ENCODE measurements at places on chromosomes 3 and 15.

DNA sequence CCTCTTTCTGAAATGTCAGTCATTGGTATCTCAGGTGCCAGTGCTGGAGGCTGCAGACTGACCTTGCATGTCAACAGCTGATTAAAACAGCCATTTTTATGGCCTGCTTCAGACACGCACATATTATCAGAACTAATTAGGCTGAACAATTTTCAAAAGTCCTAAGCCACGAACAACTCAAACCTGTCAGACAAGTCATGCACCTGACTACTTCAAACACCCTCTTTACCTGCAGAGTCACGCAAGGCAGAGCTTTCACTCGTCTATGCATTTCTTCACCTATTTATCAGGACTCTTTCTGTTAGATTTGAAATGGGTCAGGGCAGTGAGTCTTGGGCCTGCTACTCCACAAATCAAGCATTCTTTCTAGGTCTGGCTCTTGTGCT lies 26.7 kb downstream of the CLK3 start:
- DNase-seq = no peak

DNA sequence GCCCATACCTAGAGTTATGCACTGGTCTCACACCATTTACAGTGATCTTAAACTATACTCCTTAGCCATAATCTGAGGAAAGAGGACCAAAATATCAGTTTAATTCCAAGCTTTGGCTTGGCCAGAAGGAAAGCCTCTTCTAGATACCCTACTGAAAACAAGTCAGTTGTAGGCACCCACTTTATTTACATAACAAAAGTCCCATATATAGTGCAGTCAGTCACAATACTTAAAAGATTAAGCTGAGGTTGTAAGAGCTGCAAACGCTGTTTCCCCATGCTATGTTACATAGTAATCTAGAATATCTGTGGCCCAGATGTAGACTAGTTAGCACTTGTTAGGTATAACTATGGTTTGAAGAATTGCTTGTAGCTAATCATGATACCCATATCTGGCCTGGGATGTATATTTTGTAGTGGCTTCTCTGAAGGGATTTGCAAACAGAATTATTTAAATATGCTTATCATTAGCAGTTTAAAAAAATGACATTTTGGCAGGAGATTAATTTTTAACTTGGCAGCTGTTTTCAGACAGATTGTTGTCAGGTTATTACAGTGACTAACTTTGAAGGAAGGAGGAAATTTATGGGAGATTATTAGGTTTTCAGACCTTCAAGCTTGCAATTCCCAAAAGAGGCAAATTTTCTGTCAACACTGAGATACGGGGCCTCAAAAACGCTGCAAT lies 160.4 kb upstream of the SLC2A2 start:
- DNase-seq = no peak

DNA sequence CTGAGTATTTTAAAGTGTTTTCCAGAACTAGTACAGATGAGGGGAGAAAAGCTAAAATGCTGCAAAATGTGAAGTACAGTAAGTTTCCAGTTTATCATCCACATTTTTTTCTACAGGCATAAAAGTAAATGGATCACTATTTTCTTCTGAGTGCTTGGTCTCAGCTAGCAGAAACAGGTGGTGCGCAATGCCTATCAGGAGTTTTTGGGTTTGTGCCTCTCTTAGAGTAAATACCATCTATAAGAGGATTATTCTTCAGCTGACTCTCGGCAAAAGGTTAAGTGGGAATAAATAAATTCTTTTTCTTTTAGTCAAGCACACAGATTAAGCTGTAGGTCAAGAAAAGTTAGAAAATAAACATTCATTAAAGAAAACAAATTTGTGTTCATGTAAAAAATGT lies 1027.7 kb downstream of the PLOD2 start:
- no peak for DNase-seq

- no peak for DNase-seq
Observed at GRCh38 chr3:136146981-136147729, 49.0 kb downstream of the MSL2 start.

DNA sequence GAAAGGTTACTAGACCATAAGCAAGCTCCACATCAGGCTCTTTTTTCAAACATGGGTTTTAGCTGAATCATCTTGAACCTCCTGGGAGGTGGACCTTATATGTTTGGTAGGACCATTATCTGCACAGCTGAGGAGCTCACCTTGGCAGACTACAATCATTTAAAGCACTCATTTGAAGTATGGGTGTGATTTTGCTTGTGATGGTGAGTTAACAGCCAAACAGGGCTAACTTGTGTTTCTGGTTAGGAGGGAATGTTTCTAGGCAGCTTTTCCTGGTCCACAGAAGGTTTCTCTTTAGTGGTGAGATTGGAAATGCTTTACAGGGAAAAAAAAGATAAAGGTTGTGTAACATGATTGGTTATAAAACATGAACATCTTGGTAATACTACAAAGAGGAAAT lies 61.8 kb downstream of the ARHGEF26 start:
- no peak for DNase-seq

DNA sequence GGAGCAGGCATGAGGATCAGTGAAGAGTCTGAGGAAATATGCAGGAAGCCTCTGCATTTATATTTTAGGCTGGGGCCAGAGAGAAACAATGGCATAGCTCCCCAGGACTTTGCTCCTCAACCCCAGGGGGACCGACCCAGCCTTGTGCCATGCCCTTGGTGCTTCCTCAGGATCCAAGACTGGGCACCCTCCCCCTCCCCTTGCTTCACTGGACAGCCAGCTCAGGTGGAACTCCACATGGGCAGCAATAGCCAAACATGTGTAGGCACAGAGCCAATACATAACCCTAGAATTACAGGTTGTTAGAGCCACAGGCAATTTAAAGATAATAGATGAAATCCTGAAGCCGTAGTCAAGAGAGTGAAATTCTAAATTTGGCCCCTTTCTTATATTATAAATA lies 73.0 kb upstream of the ETV5 start:
- DNase-seq = no peak

DNA sequence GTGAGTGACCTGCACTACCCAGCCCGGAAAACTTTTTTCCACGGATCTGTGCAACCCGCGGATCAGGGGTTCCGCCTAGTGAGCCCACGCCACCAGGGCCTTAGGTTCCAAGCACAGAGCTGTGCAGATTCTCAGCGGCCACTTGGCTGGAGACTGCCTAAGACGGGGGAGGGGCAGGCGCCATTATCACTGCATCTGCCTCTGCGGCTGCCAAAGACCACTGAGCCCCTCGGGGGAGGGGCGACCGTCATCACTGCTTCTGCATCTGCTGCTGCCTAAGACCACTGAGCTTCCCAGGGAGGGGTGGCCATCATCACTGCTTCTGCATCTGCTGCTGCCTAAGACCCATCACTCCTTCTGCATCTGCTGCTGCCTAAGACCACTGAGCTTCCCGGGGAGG lies 460.2 kb downstream of the OCA2 start:
- DNase-seq = no peak

DNA sequence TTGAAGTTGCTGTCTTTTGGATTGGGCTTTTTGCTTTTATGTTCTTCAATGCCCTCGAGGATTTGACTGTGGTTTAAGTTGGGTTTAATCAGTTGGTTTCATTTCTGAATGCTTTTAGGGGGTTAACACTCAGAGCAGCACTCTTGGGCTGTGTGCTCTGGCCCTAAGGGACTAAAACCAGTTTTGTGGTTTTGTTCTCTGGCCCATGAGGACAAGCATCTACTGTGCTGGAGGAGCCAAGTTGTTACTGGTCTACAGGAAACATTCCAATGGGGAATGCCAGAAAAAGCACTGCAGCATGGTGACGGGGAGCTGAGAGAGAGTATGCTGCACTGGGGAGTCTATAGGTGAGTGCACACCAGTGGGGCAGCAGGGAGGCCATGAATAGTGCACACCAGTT lies 596.9 kb downstream of the ZBBX start:
- DNase-seq = no peak

DNA sequence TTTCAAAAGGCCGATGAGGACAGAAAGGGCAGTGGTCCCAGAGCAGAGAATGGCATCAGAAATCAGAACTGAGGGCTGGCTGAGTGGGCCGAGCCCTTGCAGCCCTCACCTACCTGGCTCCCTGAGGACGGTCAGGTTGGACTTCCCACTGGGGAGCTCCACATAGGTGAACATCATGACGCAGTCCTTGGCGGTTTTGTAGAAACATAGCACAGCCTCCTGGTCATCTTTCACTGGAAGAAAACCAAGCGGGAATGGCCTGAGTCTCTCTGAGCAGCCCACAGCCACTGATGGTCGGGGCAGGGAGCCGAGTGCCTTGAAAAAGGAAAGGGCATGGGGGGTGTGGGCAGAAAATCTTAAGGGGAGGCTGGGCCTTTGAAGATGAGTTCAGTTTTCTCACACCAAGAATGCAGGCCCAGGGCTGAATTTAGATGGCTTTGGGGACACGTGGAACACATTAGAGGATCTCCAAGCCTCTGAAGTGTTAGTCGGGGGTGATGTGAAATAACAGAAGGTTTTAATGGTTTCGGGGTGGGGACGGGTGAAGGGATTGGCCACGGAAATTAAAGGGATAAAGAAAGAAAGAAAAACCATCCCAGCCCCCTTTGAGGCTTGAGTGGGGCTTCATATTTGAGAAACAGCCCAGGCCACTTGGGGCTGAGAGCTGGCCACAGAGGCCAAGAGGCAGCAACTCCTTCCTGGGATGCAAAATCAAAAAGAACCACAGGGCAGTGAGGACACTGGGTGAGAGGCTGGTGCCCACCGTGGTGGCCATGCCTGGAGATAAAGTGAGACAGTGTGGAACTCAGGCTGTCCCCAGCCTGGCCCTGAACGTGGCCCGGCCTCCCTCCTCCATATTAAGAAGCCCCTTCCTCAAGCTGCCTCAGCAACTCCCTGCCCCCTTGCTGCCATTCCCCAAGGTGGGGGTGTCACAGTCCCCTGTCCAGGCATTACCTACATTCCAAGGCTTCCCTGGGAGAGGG lies 36.2 kb downstream of the UMPS start:
- no peak for DNase-seq

DNA sequence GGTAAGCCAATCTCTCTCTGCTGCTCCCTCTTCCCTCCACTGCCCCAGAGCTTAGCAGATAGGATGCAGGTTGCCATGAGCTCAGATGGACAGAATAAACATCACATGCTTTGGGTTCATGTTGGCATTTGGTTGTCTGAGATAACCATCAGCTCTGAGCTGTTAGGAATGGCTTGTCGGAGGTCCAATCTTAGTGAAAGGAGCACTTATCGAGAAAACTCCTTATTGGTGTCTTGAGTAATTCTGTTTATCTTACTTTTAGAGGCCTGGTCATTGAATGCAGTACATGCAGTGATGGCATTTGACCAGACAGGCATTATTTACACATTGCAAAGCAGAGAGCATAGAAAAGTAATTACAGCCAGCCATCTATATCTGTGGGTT lies 99.7 kb downstream of the CEMIP start:
- peak; percentile 55 for DNase-seq

DNA sequence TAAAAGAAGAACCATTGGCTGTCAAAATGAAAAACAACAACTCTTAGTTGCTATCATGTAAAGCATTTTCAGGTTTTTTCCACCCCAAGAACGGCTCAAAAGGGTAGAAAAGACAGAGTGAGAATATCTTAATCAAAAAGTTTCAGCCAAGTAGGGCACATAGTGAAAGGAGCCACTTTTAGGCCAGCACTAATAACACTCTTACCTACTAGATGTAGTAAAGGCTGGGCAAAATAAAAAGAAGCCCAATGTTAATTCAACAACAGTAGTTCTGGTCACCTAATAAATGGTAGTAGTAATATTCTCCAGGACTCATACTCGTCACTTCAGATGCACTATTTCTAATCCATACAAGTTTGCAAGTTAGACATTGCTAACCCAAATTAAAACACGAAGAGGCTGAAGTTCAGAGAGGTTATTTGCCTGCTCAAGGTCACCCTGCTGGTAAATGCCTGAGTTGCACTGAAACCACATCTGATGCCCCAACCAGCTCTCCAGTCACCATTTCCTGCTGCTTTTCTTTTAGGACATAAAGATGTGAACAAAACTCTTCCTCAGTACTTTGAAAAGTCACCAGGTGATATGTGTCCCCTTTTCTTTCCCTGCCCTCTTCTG lies 7.5 kb downstream of the GOLIM4 start:
- no peak for DNase-seq

GRCh38 chr3:120420928-120421551 lies 29.8 kb downstream of the FSTL1 start:
- DNase-seq = peak; percentile 59

- DNase-seq = no peak
Observed at GRCh38 chr3:110727056-110727455, 344.6 kb upstream of the NECTIN3 start.

GRCh38 chr15:67101911-67102598 lies 36.7 kb downstream of the SMAD3 start:
- DNase-seq = peak; percentile 77

DNA sequence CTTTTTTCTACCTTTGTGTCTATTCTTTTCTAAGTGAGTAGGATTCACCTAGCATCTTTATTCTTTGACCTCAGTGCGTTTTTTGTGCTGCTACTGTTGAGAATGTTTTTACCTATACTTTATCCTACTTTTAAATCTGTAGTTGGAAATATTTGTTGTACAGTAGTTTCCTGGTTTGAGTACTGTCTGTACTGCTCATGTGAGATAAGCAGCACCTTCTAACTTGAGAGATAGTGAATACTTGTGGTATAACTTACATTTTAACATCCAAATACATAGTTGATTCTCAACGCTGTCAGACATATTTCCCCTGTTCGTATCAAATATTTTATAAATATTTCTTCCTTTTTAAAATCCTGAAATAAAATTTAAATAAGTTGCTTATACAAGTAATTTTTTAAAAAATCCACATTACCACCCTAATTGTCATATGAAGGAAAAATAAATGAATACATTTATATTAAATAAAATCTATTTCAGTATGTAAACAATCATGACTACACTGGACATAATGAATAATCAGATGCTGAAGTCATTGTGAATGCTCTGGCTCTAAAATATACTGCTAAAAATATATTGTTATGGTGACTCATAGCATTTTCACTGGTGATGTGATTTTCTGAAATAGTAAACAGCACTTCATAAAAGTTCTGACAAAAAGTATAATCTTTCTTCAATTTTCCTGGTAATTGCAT lies 17.4 kb downstream of the ATP11B start:
- peak; percentile 41 for DNase-seq

GRCh38 chr3:131989318-131989717 lies 45.5 kb downstream of the CPNE4 start:
- DNase-seq = no peak

GRCh38 chr3:4341336-4341675 lies 38.1 kb downstream of the SETMAR start:
- no peak for DNase-seq

DNA sequence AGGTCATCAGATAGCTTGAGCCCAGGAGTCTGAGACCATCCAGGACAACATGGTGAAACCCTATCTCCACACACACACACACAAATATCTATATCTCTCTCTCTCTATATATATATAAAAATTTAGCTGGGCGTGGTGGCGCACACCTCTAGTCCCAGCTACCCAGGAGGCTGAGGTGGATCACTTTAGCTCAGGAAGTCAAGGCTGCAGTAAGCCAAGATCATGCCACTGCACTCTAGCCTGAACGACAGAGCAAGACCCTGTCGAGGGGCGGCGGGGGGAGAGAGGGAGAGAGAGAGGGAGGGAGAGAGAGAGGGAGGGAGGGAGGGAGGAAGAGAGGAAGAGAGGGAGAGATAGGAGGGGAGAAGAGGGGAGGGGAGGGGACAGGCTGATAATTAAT lies 28.0 kb downstream of the PLA2G4F start:
- no peak for DNase-seq

Measured in HFFc6 (cell line).